H1 (cell line): ENCODE measurements at places on chromosomes 12 and 14. TPM values are rescaled to one million over a fixed set of nuclear protein-coding genes. Genes with fewer than 3 reads are reported as not detected.

GRCh38 chr12:108689314-108690190 is 41.8 kb downstream of the CORO1C start:
- no peak for DNase-seq
- no peaks in the 10 kb centered on the region for H3K36me3 ChIP-seq
- no peaks in the 10 kb centered on the region for H3K27me3 ChIP-seq
- peaks cover 26% of the 10 kb centered on the region for H3K4me1 ChIP-seq

DNA sequence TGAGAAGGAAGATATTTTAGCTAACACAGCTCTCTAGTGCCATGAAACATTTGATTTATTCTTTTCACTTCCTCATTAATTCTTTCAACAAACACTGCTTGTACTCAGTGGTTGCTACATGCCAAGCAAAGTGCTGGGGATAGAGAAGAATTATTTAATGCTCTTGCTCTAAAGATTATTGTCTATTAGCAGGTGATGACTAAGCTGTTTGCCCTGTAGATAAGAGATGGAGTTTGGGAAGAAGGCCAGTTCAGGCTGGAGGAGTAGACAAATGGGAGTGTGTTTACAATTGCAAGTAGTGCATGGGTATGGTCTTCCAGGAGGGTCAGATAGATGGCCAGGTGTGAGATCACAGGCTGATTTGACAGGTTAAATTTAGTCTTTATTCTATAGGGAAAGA is 99.8 kb upstream of the SEL1L start:
- no peaks in the 10 kb centered on the region for H3K36me3 ChIP-seq
- H3K4me3 ChIP-seq: no peak overlapping the region
- no peak for DNase-seq
- no peaks in the 10 kb centered on the region for H3K27me3 ChIP-seq
- H3K27ac ChIP-seq: no peak overlapping the region
- H3K4me1 ChIP-seq: no peaks in the 10 kb centered on the region

- DNase-seq: no peak
- H3K4me1 ChIP-seq: no peaks in the 10 kb centered on the region
- H3K4me3 ChIP-seq: no peak overlapping the region
- no peaks in the 10 kb centered on the region for H3K36me3 ChIP-seq
- no peaks in the 10 kb centered on the region for H3K27me3 ChIP-seq
- H3K27ac ChIP-seq: no peak overlapping the region
These were observed 23.7 kb downstream of the CDC42BPB start for GRCh38 chr14:103033681-103034096.

- DNase-seq: no peak
- H3K4me1 ChIP-seq: peaks cover 18% of the 10 kb centered on the region
- no peaks in the 10 kb centered on the region for H3K27me3 ChIP-seq
These were observed 716 bp downstream of the HSP90AA1 start for GRCh38 chr14:102085948-102086708.

- DNase-seq: no peak
- H3K4me3 ChIP-seq: no peak overlapping the region
- H3K27ac ChIP-seq: no peak overlapping the region
- H3K36me3 ChIP-seq: no peaks in the 10 kb centered on the region
- no peaks in the 10 kb centered on the region for H3K27me3 ChIP-seq
These were observed 104.0 kb upstream of the SSTR1 start for GRCh38 chr14:38103542-38104225.

DNA sequence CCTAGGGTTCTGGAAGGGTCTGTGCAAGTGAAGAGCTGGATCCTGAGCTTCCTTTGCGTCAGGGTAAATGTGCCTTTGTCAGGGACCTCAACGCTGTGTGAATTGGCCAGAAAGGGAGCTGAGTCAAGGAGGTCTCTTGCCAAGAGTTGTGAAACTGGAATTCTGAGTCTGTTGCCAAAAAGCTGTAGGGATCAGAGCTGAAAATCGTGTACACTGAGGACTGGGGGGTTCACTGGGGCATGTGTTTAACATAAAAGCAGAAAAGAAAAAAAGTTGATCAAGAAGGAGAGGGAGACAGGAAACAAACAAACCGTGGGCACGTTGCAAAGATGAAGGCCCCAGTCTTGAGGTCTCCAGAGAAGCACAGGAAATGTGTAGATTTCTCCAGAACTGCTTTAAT is 1081.5 kb downstream of the VRK1 start:
- H3K4me3 ChIP-seq: no peak overlapping the region
- H3K4me1 ChIP-seq: peaks cover 2% of the 10 kb centered on the region; the same call in 1 of the 2 replicates
- DNase-seq: no peak
- no peak overlapping the region for H3K27ac ChIP-seq
- no peaks in the 10 kb centered on the region for H3K27me3 ChIP-seq

GRCh38 chr12:130992448-130992847 is 38.7 kb downstream of the ADGRD1 start:
- DNase-seq: no peak
- H3K4me1 ChIP-seq: no peaks in the 10 kb centered on the region
- no peaks in the 10 kb centered on the region for H3K36me3 ChIP-seq
- no peak overlapping the region for H3K27ac ChIP-seq

DNA sequence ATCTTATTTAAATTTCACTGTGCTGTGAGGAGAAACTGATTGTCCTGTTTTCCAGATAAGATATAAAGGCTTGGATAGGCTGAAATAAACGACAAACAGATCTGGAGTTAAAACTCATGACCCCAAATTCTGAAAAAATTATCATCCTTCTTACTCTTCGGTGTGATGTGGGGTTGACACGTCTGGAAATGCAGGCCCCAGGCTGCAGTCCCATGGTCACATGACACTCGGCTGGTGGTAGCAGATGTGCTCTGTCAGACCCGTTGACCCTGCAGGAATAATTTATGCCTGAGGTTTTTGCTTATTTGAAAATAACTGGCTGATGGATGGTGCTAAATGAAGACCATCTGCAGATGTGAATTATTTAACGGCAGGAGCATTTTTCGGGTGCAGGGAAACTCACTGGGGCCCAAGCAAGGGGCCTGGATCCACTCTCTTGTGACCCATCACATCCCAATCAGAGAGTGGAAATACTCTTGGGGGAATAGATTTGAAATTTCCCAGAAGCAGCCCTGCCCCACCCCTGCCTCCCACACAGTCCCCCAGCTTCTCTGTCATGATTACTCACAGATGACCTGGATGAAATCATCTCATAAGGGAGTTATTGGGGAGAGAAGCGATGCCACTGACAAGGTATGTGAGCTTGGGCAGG is 47.7 kb upstream of the CMKLR1 start:
- no peaks in the 10 kb centered on the region for H3K27me3 ChIP-seq
- no peak overlapping the region for H3K27ac ChIP-seq
- H3K4me1 ChIP-seq: peaks cover 3% of the 10 kb centered on the region; the same call in 1 of the 2 replicates
- no peaks in the 10 kb centered on the region for H3K36me3 ChIP-seq

DNA sequence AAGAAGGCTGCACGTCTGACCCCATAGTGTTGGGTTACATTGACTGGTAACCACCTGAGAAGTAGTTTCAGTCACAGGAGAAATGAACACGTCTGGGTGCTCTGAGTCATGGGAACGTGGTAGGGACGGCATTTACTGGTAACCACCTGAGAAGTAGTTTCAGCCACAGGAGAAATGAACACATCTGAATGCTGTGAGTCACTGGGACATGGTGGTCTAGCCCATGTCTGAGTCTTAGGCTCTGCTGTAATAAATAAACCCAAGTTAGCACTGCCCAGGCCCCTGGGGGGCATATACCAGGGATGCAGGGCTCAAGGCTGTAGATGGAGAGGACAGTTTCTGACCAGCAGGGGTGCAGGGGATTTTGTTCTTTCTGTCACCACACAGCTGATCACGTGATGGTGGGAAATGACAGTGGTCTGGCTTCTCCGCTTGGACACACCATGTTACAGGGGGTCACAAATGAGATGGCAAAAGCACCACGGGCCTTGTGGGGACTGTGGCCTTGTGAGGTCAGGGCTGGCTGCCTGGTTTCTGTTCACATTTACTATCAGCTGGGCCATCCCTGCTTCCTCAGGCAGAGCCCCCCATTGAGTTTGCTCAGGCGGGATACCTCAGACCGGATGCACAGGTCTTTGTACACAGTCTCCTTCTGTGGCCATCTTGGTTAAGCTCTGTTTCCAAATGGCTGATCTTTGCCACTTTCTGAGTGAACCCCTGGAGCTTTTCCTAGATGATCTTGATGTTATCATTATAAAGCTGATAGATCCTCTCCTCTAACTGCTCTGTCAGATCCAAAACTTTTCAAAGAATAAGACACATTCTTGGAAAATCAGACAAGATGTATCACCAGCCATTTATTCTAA is 9.8 kb upstream of the C12orf42 start:
- H3K4me3 ChIP-seq: no peak overlapping the region
- H3K27me3 ChIP-seq: no peaks in the 10 kb centered on the region
- no peak overlapping the region for H3K27ac ChIP-seq

DNA sequence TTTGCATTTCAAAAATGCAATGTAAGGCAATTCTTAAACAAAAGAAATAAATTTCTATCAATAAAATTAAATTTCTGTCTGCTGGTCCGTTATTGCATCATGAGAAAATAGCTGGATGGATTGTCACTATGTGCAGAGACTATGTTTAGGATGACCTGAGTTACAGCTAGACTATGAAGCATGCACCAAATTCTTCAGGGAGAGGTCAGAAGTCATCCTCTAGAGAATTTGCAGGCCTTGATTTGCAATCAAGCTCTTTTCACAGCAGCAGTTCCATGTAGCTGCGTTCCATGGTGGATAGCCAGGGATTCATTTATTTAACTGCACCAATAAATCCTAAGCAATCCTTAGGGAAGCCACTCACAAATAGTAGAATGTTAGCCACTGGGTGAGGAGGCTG is 253.7 kb downstream of the MSRB3 start:
- peaks cover 7% of the 10 kb centered on the region; the same call in 1 of the 2 replicates for H3K4me1 ChIP-seq
- no peaks in the 10 kb centered on the region for H3K36me3 ChIP-seq
- no peak overlapping the region for H3K4me3 ChIP-seq
- no peak overlapping the region for H3K27ac ChIP-seq

DNA sequence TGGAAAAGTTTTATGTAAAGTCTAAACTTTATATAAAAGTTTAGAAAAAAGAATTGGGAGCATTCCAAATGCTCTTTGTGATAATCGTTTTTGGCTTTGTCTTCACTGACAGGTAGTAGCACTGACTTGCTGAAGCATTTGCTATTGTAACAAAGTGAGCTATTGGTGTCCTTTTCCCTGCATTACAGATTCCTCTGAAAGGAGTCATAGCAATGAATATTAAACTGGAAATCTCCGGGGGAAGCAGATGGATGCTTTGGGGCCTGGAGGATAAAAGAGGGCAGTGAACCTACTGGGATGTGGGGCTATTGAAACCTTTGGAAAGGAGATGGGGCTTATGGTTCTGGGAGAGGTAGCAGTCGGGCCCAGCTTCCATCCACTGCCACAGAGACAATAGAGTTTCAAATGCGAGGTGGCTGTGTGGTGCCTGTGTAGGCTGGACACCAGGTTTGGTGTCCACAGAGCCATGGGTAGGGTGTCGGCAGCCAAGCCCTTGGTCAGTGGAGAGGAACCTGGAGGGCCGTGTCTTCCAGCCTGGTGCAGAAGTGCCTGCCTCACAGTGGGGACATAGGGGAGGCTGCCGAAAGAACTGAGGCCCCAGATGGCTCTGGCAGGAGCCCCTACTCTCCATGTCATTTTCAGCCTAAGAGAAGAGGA is 10.1 kb downstream of the GSG1 start:
- DNase-seq: no peak
- no peaks in the 10 kb centered on the region for H3K36me3 ChIP-seq
- no peak overlapping the region for H3K27ac ChIP-seq
- H3K4me3 ChIP-seq: no peak overlapping the region
- H3K4me1 ChIP-seq: peaks cover 18% of the 10 kb centered on the region

DNA sequence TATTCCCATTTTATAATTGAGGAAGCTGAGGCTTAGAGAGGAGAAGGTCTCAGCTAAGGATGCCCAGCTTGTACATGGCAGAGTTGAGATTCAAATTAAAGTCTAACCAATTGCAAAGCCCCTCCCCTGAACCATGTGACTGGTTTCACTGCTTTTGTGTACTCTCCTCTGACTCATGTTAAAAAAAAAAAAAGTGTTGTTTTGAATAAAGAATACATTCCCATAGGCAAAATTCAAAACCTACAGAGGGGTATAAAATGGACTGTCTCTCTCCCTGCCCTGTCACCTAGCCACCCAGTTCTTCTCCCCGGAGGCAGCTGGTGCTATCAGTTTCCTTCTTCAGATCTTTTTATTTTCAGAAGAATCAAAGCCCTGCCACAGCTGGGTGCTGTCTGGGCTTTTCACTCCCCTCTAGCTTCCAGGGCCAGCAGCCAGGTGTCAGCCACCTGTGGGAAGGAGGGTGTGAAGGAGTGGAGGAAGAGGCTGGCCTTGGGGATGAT is 5.4 kb downstream of the PSMD9 start:
- peaks cover 11% of the 10 kb centered on the region for H3K36me3 ChIP-seq
- H3K4me3 ChIP-seq: no peak overlapping the region
- no peak overlapping the region for H3K27ac ChIP-seq
- peaks cover 2% of the 10 kb centered on the region; the same call in 1 of the 2 replicates for H3K27me3 ChIP-seq

DNA sequence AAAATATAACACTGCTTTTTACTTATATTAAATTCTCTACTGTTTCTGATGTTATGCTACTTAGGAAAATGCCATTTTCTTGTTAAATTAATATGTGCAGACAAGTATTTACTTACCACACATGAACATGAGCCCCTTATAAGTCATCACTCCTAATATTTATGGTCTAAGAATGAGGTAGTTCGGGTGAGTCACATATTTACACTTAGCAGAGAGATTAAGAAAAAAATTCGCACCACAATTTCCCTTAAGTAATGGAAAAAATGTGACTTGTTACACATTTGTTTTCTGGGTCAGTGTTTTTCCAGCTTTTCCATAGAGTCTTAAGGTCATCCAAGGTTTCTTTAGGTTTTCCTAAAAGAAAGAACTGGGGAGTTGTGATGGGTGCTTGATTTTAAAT is 68.3 kb downstream of the RERG start:
- H3K4me3 ChIP-seq: no peak overlapping the region
- no peak overlapping the region for H3K27ac ChIP-seq
- no peaks in the 10 kb centered on the region for H3K27me3 ChIP-seq

DNA sequence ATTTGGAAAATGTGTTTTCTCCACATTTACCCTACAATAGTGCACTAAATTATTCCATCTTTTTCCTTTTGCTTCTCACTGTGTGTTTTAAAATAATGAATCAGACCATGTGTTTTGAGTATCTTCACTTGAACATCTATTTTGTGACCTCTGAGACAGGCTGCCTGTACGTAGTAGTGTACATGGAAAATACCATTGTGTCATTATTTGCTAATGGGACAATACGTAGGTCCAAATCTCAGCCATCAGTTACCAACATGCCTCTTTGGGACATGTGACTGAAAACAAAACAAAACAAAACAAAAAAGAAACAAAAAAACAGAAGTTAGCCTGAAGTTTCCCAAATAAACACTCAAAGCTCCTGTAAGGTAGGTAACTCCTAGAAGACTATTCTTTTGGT is 7.1 kb upstream of the MYF6 start:
- H3K27ac ChIP-seq: no peak overlapping the region
- H3K4me3 ChIP-seq: no peak overlapping the region
- peaks cover 1% of the 10 kb centered on the region; the same call in 1 of the 2 replicates for H3K4me1 ChIP-seq
- H3K27me3 ChIP-seq: peaks cover 12% of the 10 kb centered on the region; the same call in 1 of the 2 replicates
- no peaks in the 10 kb centered on the region for H3K36me3 ChIP-seq

Gene KCNJ8
- total RNA-seq: 0.96 and 1.4 TPM in 2 replicates

Gene SLC17A8
- 0.11 and 0.30 TPM in 2 replicates for total RNA-seq

Gene TPH2
- 0.90 and 1.1 TPM in 2 replicates for total RNA-seq

Gene OTX2
- total RNA-seq: 33.9 and 37.6 TPM in 2 replicates

Gene SDS
- total RNA-seq: not detected in 2 replicates

Gene TPPP2
- 0.34 TPM in 1 of 2 replicates, not detected in the other for total RNA-seq

Gene LRCOL1
- total RNA-seq: not detected in 2 replicates

Gene CCDC177
- total RNA-seq: 2.8 and 2.9 TPM in 2 replicates

Gene ACOT6
- total RNA-seq: not detected in 2 replicates

Gene LAG3
- 2.8 and 3.1 TPM in 2 replicates for total RNA-seq

Gene TCL1B
- total RNA-seq: 7.5 and 9.6 TPM in 2 replicates

Gene DPPA3
- 1.2 and 1.6 TPM in 2 replicates for total RNA-seq

Gene CHGA
- 15.7 and 17.5 TPM in 2 replicates for total RNA-seq

Gene TAS2R20
- total RNA-seq: 0.54 and 0.71 TPM in 2 replicates

Gene KLRF1
- total RNA-seq: not detected in 2 replicates

Gene KRT72
- total RNA-seq: not detected in 2 replicates
